T-helper 2 cell treated with Interferon-gamma antibody and Interleukin-4, amounts not matched to agents 5 μg/mL and 100 μg/mL, for 36 hours (primary cell): ENCODE measurements at places on chromosomes 12 and 14.

- H3K27ac ChIP-seq: peak overlapping the region; percentile 90
- DNase-seq: peak; percentile 80
- H3K4me3 ChIP-seq: peak overlapping the region; percentile 89
- H3K36me3 ChIP-seq: peaks cover 37% of the 10 kb centered on the region
- H3K4me1 ChIP-seq: peaks cover 54% of the 10 kb centered on the region
- no peaks in the 10 kb centered on the region for H3K27me3 ChIP-seq
These were observed 1.3 kb downstream of the GPR65 start for GRCh38 chr14:88005978-88006851.

GRCh38 chr12:96636895-96637294 lies 147.5 kb downstream of the CFAP54 start:
- H3K36me3 ChIP-seq: no peaks in the 10 kb centered on the region
- no peaks in the 10 kb centered on the region for H3K27me3 ChIP-seq
- DNase-seq: no peak
- no peak overlapping the region for H3K27ac ChIP-seq
- no peaks in the 10 kb centered on the region for H3K4me1 ChIP-seq

GRCh38 chr14:58296726-58297125 lies 1.6 kb upstream of the ARID4A start:
- H3K27me3 ChIP-seq: no peaks in the 10 kb centered on the region
- no peak overlapping the region for H3K4me3 ChIP-seq
- peaks cover 14% of the 10 kb centered on the region for H3K4me1 ChIP-seq
- DNase-seq: no peak

- no peak for DNase-seq
- H3K36me3 ChIP-seq: no peaks in the 10 kb centered on the region
- H3K4me3 ChIP-seq: no peak overlapping the region
- H3K27me3 ChIP-seq: no peaks in the 10 kb centered on the region
These were observed 19.1 kb upstream of the PLA2G1B start for GRCh38 chr12:120346681-120347080.

DNA sequence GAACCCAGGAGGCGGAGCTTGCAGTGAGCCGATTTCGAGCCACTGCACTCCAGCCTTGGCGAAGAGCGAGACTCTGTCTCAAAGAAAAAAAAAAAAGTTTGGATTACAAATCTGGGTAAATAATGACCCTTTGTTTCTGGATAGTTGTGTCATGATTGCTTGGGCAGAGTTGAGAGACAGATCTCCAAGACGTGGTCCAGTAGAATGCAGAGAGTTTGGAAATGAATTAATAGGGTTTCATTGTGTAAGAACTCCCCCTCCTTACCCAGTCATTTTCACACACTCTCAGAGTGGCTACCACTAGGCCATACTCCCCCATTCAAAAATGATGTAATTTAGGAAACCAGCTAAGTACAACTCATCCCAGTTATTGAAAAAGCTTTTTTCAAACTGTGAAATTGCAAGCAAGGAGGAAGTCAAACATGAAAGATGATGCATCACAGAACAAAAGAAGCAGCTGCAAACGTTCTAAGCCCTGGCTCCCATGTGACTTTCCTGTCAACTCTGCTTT lies 1331.9 kb downstream of the AACS start:
- H3K27me3 ChIP-seq: no peaks in the 10 kb centered on the region
- no peaks in the 10 kb centered on the region for H3K36me3 ChIP-seq
- no peak overlapping the region for H3K27ac ChIP-seq
- H3K4me1 ChIP-seq: no peaks in the 10 kb centered on the region
- H3K4me3 ChIP-seq: no peak overlapping the region

DNA sequence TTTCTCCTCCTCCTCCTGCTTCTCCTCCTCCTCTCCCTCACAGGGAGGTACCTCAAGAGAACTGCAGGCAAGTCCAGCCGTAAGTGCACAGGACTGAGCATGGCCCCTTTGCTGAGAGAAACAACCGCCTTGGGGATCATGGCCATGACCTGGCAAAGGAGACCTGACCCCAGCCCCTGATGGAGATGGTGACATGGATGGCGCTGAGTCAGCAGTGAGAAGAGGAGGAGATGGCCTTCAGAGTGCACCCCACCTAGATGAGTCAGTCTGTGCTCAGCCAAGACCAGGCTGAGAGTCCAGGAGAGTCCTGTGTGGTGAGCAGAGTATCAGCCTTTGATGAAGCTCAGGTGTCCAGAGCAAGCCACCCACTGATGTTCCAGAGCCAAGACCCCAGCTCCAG lies 36.4 kb downstream of the MEG3 start:
- H3K27me3 ChIP-seq: no peaks in the 10 kb centered on the region
- no peak overlapping the region for H3K4me3 ChIP-seq
- no peak for DNase-seq

DNA sequence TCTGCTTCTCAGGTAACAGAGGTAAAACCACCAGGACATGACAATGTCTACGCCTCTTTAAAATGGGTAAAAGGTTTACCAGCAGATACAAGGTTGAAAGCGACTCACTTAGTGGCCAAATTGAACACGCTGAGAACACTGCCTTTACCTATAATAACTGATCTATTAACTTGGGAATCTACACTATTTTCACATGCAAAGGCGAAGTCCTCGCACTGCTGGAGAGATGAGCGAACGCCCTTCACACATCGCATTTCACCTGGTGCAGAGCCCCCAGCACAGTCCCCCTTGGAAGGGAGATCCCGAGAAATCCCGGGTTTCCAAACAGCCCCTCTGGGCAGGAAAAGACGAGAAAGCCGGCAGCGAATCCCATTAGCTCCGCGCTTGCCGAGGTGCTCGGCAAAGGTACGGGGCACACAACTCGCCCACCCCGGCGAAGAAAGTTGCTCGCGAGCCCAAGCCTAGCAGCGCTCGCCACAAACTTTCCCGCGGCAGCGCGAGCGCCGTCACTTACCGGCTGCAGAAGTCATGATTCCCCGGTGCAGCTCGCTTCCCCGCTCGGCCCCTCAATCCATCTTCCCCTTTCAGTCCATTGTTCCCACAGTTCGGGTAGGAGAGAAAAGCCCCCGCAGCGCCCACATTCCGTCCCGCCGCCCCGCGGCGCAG lies 423 bp downstream of the FGD6 start:
- no peak for DNase-seq
- peak overlapping the region; percentile 97 for H3K4me3 ChIP-seq
- H3K27me3 ChIP-seq: peaks cover 16% of the 10 kb centered on the region

GRCh38 chr14:55904086-55904485 lies 214.1 kb upstream of the PELI2 start:
- H3K36me3 ChIP-seq: no peaks in the 10 kb centered on the region
- DNase-seq: no peak
- H3K4me1 ChIP-seq: no peaks in the 10 kb centered on the region
- no peak overlapping the region for H3K4me3 ChIP-seq

DNA sequence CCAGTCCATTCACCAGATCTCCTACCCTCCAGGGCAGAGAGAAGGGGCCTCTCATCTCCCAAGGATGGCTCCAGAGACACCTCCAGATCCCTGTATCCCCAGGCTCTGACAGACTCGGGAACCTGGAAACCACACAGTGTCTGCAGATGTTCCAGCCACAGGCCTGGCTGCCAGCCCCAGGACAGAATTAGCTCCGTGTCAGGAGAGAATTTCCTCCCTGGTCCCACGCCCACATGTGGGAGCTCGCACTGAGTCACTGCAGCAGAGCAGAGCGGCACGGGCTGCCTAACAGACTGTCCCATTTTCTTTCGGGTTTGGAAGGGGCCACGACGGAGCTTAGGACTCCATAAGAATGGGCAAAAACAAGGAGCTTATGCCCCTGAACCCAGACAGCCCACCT lies 33.6 kb downstream of the CMKLR1 start:
- no peak overlapping the region for H3K4me3 ChIP-seq
- peaks cover 10% of the 10 kb centered on the region for H3K4me1 ChIP-seq
- DNase-seq: peak; percentile 30
- H3K27me3 ChIP-seq: peaks cover 9% of the 10 kb centered on the region
- no peaks in the 10 kb centered on the region for H3K36me3 ChIP-seq
- no peak overlapping the region for H3K27ac ChIP-seq

DNA sequence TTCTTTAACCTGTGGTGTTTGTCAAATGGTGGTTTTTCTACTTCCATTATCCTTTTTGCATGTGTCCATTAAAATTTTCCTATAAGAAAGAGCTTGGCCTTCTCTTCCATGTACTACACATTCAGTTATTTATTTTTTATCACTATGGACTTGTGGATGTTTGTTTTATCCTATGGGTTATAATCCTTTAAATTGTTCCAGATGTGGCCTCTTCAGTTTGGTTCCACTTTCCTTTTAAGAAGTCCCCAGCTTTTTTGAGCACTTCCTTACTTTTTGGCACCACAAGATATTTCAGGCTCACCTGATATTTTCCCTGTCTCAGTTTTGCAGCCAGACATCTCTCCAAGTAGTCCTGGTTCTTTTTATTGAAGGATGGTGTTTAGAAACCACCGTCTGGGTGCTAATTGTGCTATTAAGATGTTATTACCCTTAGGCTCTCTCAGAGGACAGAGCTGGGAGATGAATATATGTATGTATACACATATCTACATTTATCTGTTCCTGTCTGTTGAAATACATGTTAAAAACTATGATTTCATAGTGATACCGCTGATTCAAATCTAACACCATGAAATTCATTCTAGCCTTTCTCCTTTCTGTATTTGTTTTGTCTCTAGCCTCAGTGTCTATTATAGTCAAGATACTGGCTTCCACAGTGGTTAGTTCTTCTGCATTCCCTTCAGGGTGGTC lies 408.5 kb upstream of the RGS6 start:
- no peak overlapping the region for H3K27ac ChIP-seq
- no peaks in the 10 kb centered on the region for H3K27me3 ChIP-seq
- no peak overlapping the region for H3K4me3 ChIP-seq
- no peak for DNase-seq
- H3K36me3 ChIP-seq: peaks cover 12% of the 10 kb centered on the region

- H3K36me3 ChIP-seq: no peaks in the 10 kb centered on the region
- peaks cover 35% of the 10 kb centered on the region for H3K27me3 ChIP-seq
- H3K4me3 ChIP-seq: no peak overlapping the region
- peaks cover 4% of the 10 kb centered on the region for H3K4me1 ChIP-seq
- no peak for DNase-seq
- no peak overlapping the region for H3K27ac ChIP-seq
These were observed 184.5 kb upstream of the CRY1 start for GRCh38 chr12:107277855-107278254.

GRCh38 chr12:90020014-90020413 lies 311.4 kb upstream of the ATP2B1 start:
- no peak overlapping the region for H3K27ac ChIP-seq
- H3K4me1 ChIP-seq: no peaks in the 10 kb centered on the region
- no peak for DNase-seq

DNA sequence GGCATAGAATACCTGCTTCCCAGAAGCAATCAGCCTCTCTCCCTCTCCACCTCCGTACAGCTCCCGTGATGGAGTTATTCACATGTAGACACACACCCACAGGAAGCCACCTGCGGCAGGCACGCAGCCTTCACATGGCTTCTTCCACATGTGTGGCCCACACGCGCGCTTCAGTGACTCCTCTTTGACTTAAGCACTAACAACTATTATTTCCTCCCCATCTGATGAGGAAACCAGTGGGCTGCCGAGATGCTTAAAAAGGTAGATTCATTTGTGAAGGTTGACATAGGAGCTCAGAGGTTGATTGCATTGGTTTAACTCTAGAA lies 69.3 kb downstream of the PRMT8 start:
- no peak for DNase-seq
- no peaks in the 10 kb centered on the region for H3K4me1 ChIP-seq
- peaks cover 14% of the 10 kb centered on the region for H3K27me3 ChIP-seq
- no peak overlapping the region for H3K4me3 ChIP-seq
- H3K36me3 ChIP-seq: no peaks in the 10 kb centered on the region
- H3K27ac ChIP-seq: no peak overlapping the region

- H3K4me1 ChIP-seq: peaks cover 60% of the 10 kb centered on the region
- no peaks in the 10 kb centered on the region for H3K27me3 ChIP-seq
- peak overlapping the region; percentile 88 for H3K27ac ChIP-seq
- H3K36me3 ChIP-seq: peaks cover 3% of the 10 kb centered on the region
- DNase-seq: peak; percentile 73
- H3K4me3 ChIP-seq: peak overlapping the region; percentile 56
These were observed 109.8 kb upstream of the FUT8 start for GRCh38 chr14:65302571-65303189.

DNA sequence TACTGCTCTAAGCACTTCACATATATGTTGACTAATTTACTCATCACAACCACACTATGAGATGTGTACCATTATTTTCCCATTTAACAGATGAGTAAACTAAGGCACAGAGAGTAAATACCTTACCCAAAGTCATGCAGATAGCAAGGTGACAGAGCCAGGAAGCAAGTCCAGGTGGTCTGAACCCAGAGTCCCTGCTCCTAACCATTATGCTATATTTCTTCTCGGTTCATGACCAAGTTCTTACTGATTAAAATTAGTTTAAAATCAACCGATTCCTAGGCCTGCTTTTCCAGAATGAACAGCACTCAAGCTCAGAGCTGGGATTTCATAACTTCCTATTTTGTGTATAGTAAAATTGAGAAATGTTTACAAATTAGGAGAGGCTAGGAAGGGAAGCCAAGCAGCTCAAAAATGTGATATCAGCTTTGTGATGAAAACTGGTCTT lies 85.5 kb upstream of the EGLN3 start:
- H3K36me3 ChIP-seq: peaks cover 9% of the 10 kb centered on the region
- H3K27ac ChIP-seq: no peak overlapping the region
- peaks cover 5% of the 10 kb centered on the region for H3K27me3 ChIP-seq

DNA sequence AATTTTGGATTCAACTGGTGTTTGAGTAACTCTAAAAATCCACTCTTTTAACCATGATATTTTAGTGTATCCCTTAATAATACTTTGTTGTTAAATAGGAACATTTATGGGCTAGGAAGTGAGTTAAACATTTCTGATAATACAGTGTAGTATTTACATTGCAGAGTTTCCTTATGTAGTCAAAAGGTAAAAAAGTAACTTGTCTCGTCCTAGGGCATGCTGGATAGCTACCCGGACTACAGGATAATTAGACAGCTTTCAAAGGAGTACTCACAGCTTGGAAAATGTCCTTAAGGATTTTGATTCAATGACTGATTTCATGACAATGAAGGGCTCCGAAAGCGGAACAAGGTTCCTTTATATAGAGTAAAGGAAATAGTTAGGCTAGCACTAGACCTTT lies 14.5 kb upstream of the KITLG start:
- DNase-seq: no peak
- no peak overlapping the region for H3K27ac ChIP-seq
- H3K4me3 ChIP-seq: no peak overlapping the region
- no peaks in the 10 kb centered on the region for H3K27me3 ChIP-seq
